NCI-H2107 (cell line): ENCODE measurements at places on chromosomes 1 and 21.

GRCh38 chr21:45030682-45031570, 43.5 kb upstream of the ADARB1 start:
- DNase-seq = no peak

DNA sequence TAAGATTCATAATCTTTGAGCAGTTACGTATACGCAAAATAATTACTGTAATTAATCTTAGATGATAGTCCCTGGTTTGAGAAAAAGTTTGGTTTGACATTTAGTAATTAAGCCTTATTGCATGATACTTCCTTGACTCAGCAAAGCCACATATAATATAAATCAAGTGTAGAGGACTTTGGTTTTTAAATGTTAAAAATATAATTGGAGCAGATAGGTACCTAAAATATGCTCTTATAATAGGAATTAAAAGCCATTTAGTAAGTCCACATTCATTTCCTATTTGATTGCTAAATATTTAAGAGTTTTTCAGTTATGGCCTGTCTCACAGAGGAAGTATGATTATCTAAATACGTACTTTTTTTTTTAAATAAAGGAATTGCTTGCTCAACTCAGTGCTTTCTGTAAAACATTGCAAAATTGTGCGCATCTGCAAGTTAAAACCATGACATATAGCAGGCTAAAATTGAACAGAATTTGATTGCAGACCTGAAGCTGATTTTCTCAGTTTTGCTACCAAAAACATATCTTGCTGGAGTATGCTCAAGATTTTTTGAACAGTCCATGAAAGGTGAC, 20.4 kb downstream of the RPE65 start:
- no peak for DNase-seq

GRCh38 chr1:153058154-153058553, 842 bp upstream of the SPRR2A start:
- DNase-seq = no peak

DNA sequence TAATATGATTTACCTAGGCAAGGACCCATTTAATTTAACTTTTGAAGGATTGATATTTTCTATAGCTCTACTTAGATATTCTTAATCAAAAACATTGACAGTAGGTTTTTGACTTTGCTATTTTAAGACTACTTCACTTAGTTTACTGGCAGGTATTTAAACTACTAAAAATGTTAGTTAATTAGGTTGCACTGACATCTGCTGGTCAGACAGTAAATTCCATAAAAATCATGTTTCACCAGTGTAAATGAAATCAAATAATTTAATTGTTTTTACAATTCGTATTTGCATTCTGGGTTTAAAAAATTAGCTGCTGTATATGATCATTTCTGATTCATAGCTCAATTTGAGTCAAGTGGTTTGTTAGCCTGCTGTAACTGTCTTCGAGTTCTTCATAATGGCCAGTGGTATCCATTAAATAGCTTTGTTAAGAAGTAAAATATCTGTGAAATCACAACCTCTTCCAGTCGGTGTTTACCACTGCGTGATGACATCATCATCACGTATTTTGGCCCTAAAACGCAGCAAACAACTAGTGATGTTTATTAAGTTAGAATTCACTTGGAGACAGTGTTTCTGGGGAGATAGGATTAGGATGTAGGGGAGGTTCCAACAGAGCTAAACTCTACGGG, 26.2 kb downstream of the EXTL2 start:
- DNase-seq = no peak

DNA sequence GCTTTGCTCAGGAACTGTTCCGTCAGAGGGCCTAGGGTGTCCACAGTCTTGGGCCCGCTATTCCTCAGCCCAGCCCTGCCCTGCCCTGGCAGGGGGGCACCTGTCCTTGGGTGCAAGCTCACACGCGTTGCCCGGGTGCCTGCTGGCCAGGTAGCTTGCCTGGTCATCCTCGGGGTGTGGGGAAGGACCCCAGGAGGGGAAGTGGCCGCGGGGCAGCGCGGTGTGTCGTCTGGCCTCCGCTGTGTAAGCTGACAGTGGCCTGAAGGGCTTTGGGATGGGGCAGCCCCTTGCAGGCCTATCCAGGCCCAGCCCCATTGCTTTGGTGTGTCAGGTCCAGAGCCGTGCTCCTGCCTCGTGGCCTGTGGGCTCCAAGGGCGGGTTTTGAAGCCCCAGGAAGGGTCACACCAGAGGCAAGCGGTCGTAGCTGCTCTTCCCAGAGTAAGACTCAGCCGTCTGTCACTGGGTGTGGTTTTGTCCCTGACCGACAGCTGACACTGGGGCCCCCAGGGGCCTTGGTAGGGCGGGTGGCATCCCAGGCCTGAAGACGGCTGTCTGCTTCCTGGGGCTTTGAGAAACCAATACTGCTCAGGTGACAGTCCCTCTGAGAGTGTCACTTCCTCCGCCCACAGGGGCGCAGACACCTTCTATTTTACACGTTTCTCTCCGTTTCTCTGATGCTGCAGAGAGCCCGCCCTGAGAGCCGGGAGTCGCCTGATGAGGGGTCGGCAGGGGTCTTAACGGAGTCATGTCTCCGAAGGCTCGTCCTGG, 72.1 kb downstream of the SKI start:
- no peak for DNase-seq

- peak; percentile 43 for DNase-seq
Measured at GRCh38 chr1:98051065-98051675, 130.3 kb upstream of the DPYD start.

DNA sequence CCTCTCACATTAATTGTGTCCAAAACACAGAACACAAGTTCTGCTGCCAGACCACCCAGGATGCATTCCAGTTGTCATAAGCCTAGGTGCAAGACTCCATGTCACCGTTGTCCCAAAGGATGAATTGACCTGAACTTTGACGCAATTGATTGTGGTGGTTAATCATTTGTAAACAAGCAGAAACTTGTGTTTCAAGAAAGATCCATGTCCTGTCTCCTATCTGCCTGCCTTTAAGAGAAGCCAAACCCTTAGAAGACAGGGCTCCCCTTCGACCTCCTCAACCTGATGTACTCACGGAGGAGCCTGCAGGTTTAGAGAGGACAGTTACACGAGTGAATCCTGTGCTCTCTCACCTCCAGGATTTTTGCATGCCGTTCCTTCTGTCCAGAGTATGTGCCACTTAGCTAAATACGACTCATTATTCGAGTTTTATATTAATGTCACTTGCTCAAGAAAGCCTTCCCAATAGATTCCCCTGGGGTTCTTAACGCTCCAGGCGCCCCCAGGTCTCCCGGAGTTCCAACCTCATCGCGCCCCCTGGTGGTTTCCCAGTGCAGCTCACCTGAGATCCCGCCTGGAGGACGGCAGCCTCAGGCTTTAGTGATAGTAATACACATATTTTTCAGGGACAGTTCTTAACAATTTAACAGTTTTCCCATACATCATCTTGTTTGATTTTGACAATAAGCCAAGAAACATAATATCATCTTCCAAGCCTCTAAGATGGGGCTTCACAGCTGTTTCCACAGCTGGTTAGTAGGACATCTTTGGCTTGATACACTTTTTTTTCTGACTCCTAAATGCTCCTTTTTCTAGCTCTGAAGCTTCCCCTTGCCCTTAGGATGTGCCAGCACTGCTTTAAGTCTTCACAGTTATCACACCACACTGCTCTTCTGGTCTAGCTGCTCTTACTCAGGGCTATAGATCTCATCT, 2.4 kb upstream of the C8B start:
- DNase-seq = no peak

DNA sequence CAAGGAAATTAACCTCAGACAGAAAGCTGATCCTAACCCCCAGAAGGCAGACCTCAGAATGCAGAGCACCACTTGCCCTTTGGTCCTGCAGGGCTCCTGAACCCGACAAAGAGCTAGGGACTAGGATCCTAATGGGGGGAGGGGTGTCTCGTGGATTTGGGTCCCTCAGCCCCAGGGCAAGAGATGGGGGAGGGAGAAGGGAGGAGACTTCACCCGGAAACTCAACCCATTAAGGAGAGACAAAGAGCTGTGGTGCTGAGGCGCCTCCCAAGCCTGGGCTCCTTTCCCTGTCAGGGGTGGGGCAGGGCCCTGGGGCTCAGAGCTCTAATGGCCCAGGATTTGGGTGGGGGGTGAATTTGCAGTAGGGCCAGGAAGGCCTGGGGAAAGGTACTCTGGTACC, 2.9 kb downstream of the NECTIN4 start:
- DNase-seq = no peak

DNA sequence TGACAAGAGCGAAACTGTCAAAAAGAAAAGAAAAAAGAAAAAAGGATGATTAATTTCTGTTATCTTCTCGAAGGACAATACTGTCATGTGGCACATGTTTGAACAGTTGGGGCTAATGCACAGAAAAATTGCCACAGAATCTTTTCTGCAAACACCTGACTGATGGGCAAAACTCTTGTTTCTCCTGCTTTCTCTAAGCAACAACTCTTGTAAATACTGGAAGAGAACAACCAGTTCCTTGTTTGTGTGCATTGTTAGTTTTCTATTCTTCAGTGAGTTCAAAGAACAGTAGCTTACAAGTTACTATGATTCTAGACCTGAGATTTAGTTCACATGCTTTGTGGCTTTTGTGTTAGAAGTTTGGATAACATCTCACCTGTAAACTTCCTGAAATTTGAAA, 60.7 kb downstream of the CDC14A start:
- DNase-seq = no peak

- no peak for DNase-seq
Measured at GRCh38 chr1:8127171-8127641, 101.1 kb upstream of the ERRFI1 start.

DNA sequence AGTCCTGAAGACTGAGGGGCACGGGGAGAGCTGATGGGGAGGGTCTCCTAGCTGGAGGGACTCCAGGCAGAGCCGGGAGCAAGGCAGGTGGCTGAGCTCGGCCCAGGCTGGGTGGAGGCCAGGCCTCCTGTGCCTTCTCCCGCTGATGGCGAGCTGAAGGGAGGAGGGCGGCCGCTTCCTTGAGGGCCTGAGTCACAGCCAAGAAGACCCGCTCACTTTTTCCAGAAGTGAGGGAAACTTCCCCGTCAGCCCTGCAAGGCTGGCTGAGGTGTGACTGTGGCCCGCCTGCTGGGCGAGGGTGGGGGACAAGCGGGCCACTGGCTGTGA, 1.7 kb upstream of the VWA1 start:
- DNase-seq = no peak

DNA sequence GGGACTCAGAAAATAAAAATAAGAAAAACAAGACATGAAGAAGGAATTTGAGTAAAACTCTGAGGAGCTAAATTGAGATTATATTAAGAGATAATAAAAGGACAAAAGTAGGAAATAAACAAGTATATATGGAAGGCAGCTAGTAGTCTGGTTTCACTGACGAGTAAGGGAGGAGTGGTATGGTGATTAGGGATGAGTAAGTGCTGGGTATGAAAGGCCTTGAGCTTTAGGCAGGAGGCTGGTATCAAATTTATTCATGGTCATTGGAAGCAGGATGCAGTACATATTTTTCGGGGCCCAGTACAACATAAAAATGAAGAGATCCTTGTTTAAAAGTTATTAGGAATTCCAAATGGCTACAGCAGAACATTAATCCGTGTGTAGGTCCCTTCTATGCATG, 789.7 kb upstream of the PRMT6 start:
- no peak for DNase-seq

DNA sequence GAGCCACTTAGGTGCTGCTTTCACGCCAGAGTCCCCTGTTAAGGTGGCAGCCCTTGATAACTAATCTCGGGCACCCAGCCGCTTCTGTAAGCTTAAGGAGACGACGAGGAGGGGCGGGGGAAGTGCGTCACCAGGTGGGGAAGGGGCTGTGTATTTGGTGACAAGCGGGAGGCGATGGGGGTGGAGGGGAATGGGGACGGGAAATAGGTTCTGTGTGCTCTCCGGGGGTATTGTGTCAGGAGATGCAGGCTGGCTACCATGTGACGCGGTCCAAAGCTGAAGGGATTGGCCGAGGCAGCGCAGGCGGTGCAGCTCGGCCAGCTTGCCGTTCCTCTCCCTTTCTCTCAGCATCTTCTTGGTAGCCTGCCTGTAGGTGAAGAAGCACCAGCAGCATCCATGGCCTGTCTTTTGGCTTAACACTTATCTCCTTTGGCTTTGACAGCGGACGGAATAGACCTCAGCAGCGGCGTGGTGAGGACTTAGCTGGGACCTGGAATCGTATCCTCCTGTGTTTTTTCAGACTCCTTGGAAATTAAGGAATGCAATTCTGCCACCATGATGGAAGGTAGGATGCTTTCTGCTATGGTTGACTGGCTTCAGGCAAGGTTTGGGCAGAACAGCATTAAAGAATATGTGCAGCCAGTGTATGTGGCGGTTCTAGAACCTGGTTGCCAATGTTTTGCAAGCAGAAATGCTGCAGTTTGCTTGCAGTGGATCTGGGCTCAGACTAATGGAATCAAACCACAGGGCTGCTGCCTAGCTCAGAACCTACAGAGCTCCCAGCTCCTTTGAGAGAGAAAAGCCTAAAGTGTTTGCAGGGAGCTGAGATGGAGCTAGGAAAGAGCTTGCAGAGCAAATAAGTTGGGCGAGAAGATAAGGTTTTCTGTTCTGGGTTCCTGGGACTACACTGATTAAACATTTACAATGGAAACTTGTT, at the start of gene SGIP1:
TSS of gene SGIP1 (plus strand) at position 350 of the 937 bp plus-strand sequence. CDS start at position 556, 206 bp downstream.
- DNase-seq = no peak

- DNase-seq = no peak
Measured at GRCh38 chr1:36320291-36320761, 3.1 kb downstream of the EVA1B start.

DNA sequence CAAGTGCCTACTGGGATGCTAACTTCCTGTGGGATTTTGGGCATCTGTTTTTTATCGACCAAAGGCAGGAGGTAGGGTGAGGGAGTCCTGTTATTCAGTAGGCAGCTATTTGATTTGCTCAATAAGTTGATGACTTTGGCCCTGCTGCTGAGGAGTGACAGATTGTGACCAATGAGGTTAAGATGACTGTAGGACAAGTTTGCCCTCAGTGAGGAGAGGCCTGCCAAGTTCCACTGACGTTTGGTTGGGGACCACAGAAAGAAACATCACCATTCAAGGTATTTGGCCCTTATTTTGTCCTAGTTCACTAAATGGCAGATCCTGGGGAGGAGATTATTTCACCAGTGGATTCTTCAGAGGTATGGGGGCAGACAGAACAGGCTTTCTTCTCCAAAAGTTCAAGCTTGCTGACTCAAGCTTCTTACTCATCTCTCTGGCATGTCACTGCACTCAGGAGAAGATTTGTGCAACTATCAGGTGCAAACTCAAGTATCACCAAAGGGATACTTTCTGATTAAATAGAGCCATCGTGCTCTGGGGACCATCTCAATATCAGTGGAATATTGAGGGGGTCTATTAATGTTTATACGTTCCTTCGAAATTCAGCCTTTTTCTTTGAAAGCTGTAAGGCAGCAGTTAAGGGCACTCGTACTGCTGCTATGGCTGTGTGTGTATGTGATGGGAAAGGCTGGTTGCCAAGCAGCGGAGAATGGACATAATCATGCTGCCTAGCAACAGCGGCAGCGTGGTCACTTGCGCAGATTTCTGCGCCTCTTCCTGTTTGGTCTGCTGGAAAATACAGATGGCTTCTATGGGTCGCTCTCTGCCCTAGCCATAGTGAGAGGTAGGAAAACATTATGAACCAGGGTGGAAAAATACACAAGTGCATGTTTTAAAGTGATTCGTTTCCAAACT, 78.7 kb downstream of the PBX1 start:
- DNase-seq = peak; percentile 30

- no peak for DNase-seq
Measured at GRCh38 chr1:118563981-118564951, 379.2 kb upstream of the SPAG17 start.
